ENCODE measurements at places on chromosomes 4 and X.

- no peaks in the 10 kb centered on the region for H3K27me3 ChIP-seq
- no peak overlapping the region for H3K4me3 ChIP-seq
- H3K27ac ChIP-seq, result no peak overlapping the region
- no peak for DNase-seq
- H3K4me1 ChIP-seq, result peaks cover 22% of the 10 kb centered on the region
These were observed 4.4 kb downstream of the GNPDA2 start for GRCh38 chr4:44722001-44722400.

DNA sequence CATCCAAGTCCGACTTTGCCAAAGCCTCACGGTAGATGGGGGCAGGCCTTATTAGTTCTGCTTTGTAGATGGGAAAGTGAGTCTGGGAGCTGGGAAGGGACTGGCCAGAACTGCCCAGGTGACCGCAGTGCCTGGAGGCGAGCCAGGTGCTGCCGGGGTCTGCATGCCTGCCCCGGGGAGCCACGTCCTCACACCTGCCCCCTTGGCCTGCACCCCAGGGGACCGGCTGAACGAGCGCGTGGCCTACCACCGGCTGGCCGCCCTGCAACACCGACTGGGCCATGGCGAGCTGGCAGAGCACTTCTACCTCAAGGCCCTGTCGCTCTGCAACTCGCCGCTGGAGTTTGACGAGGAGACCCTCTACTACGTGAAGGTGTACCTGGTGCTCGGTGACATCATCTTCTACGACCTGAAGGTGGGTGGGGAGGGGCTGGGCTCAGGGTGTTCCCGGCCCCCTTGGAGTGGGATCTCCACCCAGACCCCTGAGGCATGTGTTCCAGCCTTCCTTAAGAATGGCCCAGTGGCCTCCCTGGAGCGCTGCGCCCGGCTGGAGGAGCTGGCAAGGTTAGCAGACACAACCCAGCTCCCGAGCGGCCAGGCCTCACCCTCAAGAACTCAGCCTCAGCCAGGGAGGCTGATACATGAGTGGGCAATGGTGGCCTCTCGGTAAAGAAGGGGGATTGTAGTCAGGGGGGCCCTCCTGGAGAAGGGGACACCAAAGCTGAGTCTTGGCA lies 32.1 kb upstream of the HTRA3 start:
- no peak overlapping the region for H3K4me3 ChIP-seq
- no peak overlapping the region for H3K27ac ChIP-seq
- peaks cover 53% of the 10 kb centered on the region for H3K36me3 ChIP-seq
- peaks cover 20% of the 10 kb centered on the region for H3K4me1 ChIP-seq
- no peaks in the 10 kb centered on the region for H3K27me3 ChIP-seq
- DNase-seq, result no peak

DNA sequence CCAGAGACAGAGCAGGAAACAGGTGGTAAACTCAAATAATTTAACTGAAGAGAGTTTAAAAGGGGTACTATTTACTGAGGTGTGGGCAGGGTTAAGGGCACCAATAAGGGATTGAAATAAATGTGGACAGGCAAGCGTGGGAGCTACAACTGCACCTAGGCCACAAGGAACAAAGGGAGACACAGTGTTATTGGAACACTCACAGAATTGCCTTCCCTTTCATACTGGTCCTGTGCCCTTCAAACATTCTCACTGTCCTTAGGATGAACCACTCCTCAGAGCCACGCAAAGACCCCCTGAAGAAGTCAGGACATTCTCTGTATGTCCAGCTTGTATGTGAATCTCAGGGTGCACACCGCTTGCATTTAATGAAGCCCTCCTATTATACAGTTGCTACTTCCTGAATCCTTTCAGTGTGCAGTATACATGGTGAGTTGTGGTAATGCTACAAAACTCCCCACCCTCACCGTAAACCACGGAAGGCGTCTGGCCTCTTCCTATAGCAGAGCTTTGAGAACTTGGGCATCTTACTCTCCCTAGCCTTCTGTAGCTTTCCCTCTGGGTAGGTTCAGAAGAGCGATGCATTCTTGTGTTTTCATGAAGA lies 9.6 kb upstream of the MRPL1 start:
- peak; percentile 42 for DNase-seq
- peak overlapping the region; percentile 31 for H3K4me3 ChIP-seq
- peaks cover 40% of the 10 kb centered on the region for H3K4me1 ChIP-seq
- H3K36me3 ChIP-seq, result no peaks in the 10 kb centered on the region
- peak overlapping the region; percentile 58 for H3K27ac ChIP-seq

DNA sequence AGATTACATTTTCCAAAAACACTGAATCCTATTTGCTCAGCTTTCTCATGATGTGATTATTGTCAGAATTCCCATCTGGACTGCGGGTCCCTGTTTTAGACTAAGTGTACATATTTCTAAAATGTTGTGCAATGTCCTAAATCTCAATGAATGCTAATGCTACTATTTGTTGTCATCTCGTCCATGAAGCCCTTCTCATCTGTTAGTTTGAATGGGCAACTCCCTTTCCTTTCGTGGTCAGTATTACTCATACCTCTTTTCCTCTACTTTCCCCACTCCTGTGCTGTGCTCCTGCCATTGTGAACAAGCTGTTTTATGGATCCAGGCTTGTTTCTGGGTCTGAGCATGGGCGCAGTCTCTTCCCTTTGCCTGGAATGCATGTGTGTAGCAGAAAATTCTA lies 91.0 kb downstream of the MID1 start:
- no peaks in the 10 kb centered on the region for H3K4me1 ChIP-seq
- no peaks in the 10 kb centered on the region for H3K27me3 ChIP-seq
- H3K4me3 ChIP-seq, result no peak overlapping the region
- no peak for DNase-seq
- no peaks in the 10 kb centered on the region for H3K36me3 ChIP-seq
- H3K27ac ChIP-seq, result no peak overlapping the region

- no peaks in the 10 kb centered on the region for H3K4me1 ChIP-seq
- no peaks in the 10 kb centered on the region for H3K27me3 ChIP-seq
- H3K36me3 ChIP-seq, result peaks cover 24% of the 10 kb centered on the region
- H3K4me3 ChIP-seq, result no peak overlapping the region
- H3K27ac ChIP-seq, result no peak overlapping the region
- DNase-seq, result no peak
These were observed 52.7 kb downstream of the ACOX3 start for GRCh38 chr4:8387615-8388527.

GRCh38 chr4:98994474-98995182 lies 893 bp upstream of the METAP1 start:
- peaks cover 23% of the 10 kb centered on the region for H3K4me1 ChIP-seq
- peak overlapping the region; percentile 89 for H3K27ac ChIP-seq
- peak overlapping the region; percentile 58 for H3K4me3 ChIP-seq

DNA sequence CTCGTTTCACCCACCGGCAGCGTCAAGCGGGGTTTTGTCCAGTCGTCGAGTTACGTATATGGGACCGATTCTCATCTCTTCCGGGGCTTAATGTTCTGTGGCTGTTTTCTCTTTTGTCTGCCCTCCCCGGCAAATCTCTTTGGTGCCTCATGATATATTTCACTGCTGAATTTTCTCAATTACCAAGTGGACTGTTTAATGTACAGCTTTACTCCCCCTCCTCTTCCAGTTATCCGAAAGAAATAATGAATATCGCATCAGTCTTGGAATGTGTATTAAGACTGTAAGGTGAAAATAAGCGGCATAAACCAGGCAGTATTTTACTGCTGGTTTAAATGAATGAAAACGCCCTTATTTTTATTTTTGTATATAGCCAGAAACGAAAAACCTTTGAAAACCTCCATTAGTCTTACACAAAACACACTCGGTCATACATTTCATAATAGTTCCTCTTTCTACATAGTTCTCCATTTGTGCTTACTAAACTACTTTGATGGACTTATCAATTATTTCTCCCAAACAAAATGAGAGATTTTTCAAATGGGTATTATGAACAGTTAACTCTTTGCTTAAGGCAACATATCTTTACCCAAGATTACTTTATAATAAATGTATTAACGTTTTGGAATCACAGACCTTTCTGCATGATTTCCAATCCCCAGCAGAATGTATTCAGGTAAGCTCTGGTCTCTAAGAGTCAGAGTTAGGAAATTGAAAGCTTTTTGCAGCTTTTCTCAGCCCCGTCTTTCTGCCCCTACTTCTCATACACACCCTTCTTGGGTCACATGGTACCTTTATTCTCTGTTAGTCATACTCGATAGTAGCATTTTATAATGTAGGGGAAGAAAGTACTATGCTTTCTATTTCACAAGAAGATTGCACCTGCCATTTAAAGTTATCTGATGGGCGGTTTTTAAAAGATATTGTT lies 979 bp downstream of the RP2 start:
- DNase-seq, result peak; percentile 33
- H3K27ac ChIP-seq, result peak overlapping the region; percentile 86
- peaks cover 6% of the 10 kb centered on the region for H3K4me1 ChIP-seq
- peak overlapping the region; percentile 98 for H3K4me3 ChIP-seq

GRCh38 chr4:26400132-26400531 lies 79.3 kb downstream of the RBPJ start:
- no peak overlapping the region for H3K27ac ChIP-seq
- H3K4me3 ChIP-seq, result no peak overlapping the region
- H3K4me1 ChIP-seq, result no peaks in the 10 kb centered on the region
- H3K36me3 ChIP-seq, result no peaks in the 10 kb centered on the region

GRCh38 chr4:41178372-41179370 lies 35.7 kb downstream of the APBB2 start:
- H3K27ac ChIP-seq, result no peak overlapping the region
- DNase-seq, result no peak
- no peaks in the 10 kb centered on the region for H3K4me1 ChIP-seq
- H3K4me3 ChIP-seq, result no peak overlapping the region

Data from CD4-positive, alpha-beta T cell (primary cell).